ENCODE measurements at places on chromosomes 7 and 10. TPM values are rescaled to one million over a fixed set of nuclear protein-coding genes. Genes with fewer than 3 reads are reported as not detected.

Gene NODAL
- polyA plus RNA-seq = 2.0 TPM

Gene GDF2
- polyA plus RNA-seq = not detected

DNA sequence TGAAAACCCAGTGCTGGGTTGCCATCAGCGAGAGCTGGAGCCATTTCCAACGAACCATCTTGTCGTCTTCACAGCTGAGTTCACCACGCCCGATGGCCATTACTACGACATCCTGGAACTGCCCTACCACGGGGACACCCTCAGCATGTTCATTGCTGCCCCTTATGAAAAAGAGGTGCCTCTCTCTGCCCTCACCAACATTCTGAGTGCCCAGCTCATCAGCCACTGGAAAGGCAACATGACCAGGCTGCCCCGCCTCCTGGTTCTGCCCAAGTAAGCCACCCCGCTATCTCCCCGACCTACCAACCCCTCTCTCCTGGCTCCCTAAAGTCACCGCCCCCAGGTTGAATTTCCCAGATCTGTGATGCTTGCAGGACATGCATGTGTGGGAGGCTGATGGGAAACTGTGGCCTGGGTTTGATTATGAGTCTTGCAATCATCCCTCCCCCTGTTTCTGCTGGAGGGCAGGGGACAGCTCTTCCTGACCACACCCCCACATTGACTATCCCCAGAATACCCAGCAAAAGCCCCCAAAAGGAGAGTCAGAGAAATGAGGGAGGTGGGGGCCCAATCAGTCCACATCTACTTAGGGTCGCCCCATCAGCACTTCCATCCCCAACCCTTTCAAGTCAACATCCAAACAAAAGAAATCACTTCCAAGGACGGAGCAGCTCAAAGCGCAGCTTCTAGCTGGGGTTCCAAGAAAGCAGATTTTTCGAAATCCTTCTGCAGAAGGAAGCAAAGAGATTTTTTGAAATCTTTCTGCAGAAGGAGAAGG lies 6.9 kb downstream of the SERPINE1 start:
- DNase-seq = no peak

Gene PPP1R17
- polyA plus RNA-seq = 1.5 TPM

DNA sequence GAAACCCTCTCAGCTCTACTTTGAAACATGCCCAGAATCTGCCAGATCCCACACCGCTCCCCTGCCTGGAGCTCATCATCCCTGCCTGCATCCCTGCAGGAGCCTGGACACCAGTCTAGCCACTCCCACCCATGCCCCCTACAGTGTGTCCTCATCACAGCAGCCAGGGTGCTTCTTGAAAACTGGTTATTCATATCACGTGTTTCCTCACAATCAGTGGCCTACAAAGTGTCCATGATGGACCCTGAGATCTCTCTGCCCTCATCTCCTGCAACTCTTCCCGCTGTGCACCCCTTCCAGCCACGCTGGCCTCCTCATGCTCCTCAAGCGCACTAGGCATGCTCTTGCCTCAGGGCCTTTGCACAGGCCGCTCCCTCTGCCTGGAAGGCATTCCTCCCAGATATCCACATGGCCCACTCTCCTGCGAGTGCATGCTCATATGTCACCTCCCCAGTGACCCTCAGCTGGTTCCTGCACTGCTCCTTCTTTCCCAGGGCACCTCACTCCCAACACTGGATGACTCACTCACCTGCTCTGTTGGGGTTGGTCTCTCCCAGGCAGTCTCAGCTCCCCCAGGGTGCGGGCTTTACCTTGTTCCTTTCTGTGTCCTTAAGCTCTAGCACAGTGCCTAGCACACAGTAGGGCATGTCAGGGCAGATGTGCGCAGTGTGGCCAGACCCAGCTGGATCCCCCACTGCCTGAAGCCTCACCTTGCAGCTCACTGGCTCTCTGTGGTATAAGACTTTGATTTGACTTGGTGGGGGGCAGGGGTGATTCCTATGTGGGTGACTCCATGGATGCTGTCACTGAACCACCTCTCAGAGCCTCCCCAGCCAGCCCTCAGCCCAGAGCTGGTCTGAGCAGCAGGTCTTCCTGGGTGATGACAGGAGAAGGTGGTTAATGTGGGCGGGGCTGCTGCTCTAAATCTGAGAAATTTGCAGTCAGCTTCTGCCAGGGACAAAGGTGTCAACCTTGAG lies 37.3 kb downstream of the CDH23 start:
- DNase-seq = no peak

Gene CALD1
- polyA plus RNA-seq = 34.3 TPM

Gene GTPBP4
- polyA plus RNA-seq = 16.9 TPM

DNA sequence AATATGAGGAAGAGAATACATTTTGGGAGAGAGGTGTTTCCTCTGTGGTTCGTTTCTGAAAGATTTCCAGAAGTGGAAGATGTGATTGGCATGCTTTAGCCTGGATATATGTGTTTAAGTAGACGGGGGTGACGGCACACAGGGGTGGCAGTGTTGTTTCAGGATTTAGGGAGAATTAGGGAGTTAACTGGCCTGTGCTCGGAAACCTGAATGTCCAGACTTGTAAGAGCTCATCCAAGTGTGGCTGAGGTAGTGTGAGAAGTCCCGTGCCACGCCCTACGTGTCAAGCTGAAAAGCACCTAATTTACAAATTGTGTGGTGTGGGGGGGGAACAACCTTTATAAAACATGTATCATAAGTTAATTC lies 1.1 kb downstream of the RALA start:
- DNase-seq = no peak

Gene TMEM140
- polyA plus RNA-seq = not detected

DNA sequence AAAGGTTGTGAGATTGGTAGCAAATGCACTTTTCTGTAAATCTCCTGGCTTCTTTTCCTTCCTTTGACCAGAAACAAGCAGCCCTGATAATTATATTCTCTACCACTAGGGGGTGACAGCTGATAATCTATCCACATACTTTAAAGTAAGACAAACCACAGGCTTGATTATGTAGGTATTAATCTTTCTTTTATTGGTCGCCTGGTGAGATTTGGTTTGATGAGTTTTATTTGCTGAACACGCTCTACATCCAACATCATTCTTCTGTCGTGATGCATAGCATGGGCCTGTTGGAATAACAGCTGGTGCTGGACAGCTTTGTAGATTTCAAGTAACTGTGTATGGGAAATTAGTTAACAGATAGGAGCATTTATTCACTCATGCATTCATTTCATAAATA lies 63.5 kb downstream of the ZNF365 start:
- DNase-seq = no peak

All from H1 (cell line).